CD8-positive, alpha-beta T cell (primary cell): ENCODE measurements at places on chromosomes 2 and 18. TPM values are rescaled to one million over a fixed set of nuclear protein-coding genes. Genes with fewer than 3 reads are reported as not detected.

GRCh38 chr2:216774620-216775019, 79.3 kb upstream of the IGFBP5 start:
- DNase-seq: no peak

The CYP27A1 gene
- not detected for total RNA-seq

DNA sequence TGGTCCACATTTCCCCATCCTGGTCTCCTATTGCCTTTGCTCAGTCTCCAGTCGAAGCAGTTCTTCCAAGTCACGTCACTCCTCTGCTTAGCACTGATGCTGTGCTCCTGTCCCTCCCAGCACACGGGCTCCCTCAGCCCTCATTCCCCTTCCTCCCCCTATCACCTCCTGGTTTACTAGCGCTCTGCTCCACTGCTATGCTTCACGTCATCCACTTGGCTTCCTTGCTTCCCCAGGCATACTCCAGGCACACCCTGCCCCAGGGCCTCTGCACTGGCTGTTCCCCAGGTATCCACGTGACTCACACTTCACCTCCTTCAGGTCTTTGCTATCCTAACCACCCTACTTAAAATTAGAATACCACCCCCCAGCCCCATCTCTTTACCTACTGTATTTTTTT, 269.3 kb downstream of the GLI2 start:
- no peak for DNase-seq

GRCh38 chr2:175606010-175606841, 395.8 kb downstream of the LNPK start:
- DNase-seq: no peak

The BMPR2 gene
- 9.6 TPM for total RNA-seq

DNA sequence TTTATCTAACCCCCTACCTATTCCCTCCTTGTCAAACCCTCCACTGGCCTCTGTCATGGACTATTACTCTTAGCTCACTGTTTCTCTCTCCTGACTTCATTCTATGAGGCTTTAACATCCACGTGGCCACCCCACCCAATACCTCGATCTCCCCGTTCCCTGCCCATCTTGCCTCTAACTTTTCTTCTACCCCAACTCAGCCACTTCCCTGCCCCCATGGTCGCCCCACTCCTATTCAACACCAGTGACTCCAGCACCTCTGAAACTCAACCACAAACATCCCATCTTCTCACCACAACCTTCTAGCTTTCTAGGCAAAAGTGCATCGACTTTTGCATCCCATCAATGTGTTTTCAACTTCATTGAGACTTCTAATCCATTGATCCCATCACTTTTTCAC, 94.2 kb upstream of the EPAS1 start:
- DNase-seq: peak; percentile 26

DNA sequence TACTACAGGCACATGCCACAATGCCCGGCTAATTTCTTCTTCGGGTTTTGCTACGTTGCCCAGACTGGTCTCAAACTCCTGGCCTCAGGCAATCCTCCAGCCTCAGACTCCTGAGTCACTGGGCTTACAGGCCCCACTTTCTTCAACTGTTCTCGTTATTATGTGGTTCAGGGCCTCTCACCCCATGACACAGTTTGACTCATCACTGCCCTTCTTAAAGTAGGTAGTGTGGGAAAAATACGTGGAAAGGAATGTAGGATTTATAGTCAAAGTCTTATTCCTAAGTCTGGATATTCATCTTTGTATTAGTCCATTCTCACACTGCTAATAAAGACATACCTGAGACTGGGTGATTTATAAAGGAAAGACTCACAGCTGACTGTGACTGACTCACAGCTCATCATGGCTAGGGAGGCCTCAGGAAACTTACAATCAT, 19.4 kb downstream of the CENPA start:
- no peak for DNase-seq

- no peak for DNase-seq
Measured at GRCh38 chr2:141399270-141399669, 731.5 kb downstream of the LRP1B start.

DNA sequence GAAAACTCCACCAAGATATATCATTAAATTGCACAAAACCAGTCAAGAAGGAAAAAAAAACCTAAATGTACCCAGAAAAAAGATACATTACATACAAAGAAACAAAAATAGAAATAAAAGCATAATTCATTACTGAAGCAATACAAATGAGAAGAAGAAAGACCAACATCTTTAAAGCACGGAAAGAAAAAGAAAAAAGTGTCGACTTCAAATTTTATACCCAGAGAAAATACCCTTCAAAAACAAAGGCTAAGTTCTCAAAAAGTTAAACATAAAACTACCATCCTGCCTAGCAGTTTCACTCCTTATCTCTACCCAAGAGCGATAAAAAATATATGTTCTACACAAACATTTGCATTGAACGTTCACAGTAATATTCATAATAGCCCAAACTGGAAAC, 82.0 kb downstream of the ATAD2B start:
- DNase-seq: no peak

- no peak for DNase-seq
Measured at GRCh38 chr2:201777869-201778268, 2.9 kb downstream of the ALS2 start.

The BCL2 gene
- 40.5 TPM for total RNA-seq

DNA sequence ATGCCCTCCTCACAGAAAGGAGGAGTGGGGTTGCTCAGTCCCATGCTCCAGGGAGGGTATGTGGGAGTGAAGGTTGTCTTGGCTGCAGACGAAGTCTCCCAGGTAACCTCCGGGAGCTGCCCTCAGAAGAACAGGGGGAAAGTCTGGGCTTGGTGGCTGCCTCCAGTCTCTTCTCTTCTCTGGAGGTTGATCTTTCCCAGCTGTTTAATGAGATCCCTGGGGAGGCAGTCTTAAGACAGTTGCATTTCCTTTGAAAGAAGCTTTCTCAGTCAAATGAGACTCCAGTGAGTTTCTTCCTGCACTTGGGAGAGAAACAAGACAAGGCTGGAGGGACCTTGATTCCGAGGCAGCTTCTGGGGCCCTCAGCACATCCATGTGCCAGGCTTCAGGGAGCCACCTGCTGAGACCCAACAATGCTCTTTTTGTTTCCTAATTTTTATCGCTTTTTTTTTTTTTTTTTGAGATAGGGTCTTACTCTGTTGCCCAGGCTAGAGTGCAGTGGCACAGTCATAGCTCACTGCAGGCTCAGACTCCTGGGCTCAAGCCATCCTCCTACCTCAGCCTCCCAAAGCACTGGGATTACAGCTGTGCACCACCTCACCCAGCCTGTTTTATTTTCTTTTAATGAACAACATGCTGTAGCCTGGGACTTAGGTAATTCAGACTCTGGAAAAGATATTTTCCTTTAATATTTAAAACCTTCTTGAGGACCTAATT, 71.7 kb upstream of the TPO start:
- DNase-seq: no peak

- DNase-seq: no peak
Measured at GRCh38 chr2:201407265-201407664, 44.0 kb downstream of the TRAK2 start.

The NOTO gene
- not detected for total RNA-seq

The PLEK gene
- total RNA-seq: 11.6 TPM

DNA sequence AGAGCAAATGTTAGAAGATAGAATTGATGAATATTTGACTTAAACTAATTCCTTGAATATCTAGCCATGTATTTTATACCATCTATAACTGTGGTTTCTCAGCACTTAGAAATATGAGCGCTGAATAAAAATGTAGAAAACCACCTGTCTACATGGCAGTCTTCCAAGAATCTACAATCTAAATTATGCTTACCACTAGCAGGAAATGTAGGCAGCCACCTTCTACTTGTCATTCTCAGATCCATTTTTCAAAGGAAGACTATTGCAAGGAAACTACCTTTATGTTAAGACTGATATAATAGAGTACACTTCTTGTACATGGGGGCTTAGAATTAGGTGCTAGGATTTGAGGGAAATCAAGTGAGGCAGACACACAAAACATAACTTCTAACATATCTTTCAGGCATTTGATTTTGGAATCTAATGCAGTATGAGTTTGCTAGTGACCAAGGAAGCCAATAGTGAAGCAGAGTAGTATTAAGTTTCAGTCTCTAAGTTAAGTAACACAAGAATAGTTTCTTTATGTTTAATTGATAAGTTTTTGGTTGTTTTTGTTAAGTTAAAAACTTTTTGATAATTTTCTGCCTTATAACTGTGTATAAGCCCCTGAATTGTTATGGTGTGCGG, 175.9 kb upstream of the ITGA4 start:
- DNase-seq: peak; percentile 67

The ASPRV1 gene
- total RNA-seq: 0.73 TPM

DNA sequence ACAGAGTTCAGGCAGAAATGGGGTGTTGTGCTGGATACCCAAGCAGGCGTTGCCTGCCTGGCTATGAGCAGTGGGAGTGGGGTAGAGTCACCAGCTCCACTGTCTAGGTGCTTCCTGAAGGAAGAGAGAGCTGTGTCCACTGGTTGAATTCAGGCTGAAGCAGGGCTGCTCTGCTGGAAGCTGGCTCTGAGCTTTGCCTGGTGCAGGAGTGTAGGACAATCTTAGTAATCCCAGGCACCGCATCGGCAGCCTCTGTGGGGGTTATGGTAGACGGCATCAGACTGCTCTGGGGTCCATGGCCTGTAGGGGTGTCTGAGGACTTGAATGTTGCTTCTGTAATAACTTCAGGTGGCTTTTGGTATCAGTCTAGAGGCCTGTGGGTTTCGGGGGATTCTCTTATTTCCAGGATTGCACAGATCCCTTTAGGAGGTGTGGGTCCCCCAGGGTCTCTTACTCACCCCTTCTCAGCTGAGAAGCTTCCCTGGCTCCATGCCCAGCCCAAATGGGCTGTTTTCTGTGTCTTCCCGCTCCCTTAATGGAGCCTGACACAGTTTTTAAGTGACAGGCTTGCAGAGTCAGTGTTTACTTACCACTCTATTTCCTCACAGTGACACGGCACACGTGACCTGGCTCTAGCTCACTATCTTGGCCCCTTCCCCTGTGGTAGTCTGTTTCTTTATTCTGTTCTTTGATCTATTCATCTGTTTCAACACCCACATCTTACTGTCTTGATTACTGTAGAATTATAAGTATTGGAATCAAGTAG, 644.3 kb downstream of the CBLN2 start:
- DNase-seq: no peak

GRCh38 chr2:163407296-163407695, 328.5 kb downstream of the FIGN start:
- DNase-seq: no peak

DNA sequence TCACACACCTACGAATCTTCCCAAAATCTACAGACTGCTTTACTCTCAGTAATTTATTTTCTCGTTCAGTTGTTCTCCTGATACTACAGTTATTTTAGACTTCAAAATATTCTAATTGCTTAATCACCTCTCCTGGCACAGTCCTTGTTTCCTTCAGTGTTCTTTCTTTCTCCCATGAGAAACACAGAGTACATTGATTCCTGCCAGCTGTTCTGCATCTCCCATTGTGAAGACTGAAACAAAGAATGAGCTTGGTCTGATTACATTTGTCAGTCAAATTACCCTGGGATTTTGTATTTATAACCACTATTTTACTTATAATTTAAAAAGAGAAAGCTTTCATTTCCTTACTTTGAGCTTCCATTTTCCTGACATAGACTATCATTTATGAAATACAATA, 63.9 kb upstream of the TANK start:
- no peak for DNase-seq

The RFX8 gene
- total RNA-seq: not detected

DNA sequence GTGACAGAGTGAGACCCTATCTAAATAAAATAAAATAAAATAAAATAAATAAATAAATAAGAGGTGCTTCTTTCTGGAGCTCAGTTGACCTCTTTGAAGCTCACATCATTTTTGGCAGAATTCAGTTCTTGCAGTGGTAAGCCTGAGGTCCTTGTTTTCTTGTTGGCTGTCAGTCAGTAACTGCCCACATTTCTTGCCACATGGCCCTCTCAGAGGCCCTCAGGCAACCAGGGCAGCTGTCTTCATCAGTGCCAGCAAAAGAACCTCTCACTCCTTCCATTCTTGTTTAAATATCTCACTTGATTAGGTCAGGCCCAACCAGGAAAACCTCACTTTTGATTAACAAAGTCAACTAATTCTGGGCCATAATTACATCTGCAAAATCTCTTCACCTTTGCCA, 53.2 kb downstream of the RAPGEF4 start:
- DNase-seq: no peak

The RFTN2 gene
- total RNA-seq: not detected

DNA sequence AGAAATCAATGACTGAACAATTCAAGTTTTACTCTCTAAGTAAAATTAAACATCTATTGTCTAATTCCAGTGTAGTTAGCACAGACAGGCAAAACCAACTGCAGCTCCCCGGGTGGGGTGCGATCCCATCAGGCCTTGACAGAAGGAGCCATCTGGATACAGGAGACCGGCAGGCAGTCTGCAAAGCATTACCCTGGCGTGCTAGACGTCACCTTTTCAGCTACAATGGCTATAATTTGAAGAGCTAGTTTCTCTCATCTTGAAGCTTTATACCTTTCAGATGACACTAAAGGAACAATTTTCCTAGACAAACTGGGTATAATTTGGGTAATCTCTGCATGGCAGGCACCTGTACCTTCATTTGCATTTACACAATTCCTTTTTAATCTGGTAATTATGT, 761.5 kb upstream of the SOX11 start:
- no peak for DNase-seq

The CPLX4 gene
- not detected for total RNA-seq

GRCh38 chr2:162016080-162016479, 57.9 kb downstream of the DPP4 start:
- DNase-seq: no peak

- DNase-seq: no peak
Measured at GRCh38 chr2:14301331-14301730, 331.2 kb upstream of the LRATD1 start.

GRCh38 chr2:222196159-222196558, 102.6 kb downstream of the PAX3 start:
- DNase-seq: no peak

The SOCS6 gene
- total RNA-seq: 0.90 TPM

The LYG2 gene
- total RNA-seq: not detected

The LYG1 gene
- total RNA-seq: 1.1 TPM

DNA sequence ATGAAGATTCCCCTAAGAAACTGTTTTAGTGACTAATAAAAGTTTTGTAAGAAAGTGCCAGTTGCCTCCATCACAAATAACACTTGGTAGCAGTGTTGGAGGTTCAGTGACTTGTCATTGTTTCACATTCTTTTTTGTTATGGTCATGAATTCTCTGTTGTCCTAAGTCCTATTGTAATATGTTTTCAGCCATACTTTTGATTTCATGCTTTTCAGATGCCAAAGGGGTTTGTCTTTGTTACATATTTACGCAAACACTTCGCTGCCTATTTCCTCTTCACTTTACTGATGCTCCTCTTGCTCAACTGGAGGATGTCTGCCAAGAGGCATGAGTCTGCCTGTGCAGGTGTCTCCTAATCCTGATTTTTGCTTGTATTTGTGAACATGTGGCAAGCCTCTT, 66.6 kb downstream of the PHLPP1 start:
- DNase-seq: no peak

GRCh38 chr2:188978291-188979081, 4.3 kb downstream of the COL3A1 start:
- no peak for DNase-seq

The PRSS56 gene
- not detected for total RNA-seq
